Transverse colon (tissue), 4 donors: ENCODE measurements at places on chromosomes 7 and 10. TPM values are rescaled to one million over a fixed set of nuclear protein-coding genes. Genes with fewer than 3 reads are reported as not detected.
A peak's percentile ranks its signal among the peaks of the same experiment; 100 is the strongest.

Gene RADIL
- 1.5 TPM for total RNA-seq

Gene CADPS2
- total RNA-seq, result 15.2 TPM

Gene SEMA4G
- 221 TPM for total RNA-seq

Gene RAPGEF5
- 91.6 TPM for total RNA-seq

Gene MYL10
- total RNA-seq, result not detected

Gene NOS3
- total RNA-seq, result 34.2 TPM

Gene MARCHF5
- 12.6 TPM for total RNA-seq

Gene CPA5
- not detected for total RNA-seq

DNA sequence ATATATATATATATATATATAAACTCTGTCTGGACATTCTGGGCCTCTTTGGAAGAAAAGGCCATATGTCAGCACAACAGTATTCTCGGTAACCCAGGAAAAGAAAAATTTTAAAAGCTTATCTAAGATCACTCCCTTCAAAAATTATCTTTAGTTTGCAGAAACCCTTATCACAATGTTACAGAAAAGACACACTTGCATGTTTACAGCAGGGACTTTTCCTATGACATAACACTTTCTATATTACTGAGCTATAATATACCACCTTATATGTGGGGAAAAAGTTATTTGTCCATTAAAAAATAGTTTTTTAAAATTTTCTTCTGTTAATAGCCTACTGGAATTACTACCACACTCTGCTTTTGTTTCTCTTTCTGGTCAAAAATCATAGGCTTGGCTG lies 25.4 kb downstream of the ANKRD61 start:
- no peak for DNase-seq

- DNase-seq, result no peak
Measured at GRCh38 chr10:2978111-2978510, 89.2 kb upstream of the PFKP start.

DNA sequence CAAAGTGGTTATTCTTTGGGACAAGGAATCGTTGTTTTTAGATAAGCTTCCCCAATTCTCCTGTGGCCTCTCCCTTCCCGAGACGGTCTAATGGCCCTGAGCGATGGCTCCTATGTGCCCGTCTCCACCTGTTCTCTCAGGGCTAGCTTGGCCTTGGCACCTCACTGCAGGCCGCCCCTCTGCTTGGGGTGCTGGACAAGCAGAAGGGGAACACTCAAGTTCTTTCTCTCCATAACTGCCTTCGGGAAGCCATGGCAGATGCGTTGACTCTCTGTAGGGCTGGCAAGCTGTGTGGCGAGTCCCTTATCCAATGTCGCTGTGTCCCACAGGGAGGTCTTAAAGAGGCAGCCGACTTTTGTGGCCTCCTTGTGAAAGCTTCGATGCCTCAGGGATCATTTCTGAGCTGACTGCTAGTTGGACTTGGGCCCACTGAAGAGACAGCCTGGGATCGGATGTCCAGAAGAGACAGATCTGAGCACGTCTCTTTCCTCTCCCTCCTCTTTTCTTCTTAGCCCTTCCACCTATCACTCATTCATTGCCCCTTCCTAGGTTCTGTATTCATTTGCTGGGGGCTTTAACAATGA lies 70.8 kb downstream of the GRK5 start:
- DNase-seq, result no peak

- DNase-seq, result no peak
Measured at GRCh38 chr10:103495321-103495720, 1.8 kb downstream of the NEURL1 start.

DNA sequence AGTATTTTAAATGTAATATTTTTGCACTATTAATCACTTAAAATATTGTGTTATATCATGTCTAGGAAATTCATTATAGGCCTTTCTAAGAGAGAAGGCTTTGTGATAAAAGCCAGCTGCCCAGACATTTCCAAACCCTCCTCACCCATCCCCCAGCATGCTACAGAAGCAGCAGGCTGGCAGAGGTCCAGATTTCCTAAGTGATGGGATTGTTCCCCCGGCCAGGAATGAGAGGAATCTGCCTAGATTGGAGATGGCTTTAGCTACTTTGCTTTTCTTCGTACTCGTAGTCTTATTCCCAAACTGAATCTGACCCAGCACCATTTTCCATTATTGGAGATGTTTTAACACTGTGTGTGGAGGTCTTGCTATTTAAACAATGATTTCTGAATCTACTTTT lies 29.4 kb downstream of the CDK14 start:
- DNase-seq, result peak; percentile 11

DNA sequence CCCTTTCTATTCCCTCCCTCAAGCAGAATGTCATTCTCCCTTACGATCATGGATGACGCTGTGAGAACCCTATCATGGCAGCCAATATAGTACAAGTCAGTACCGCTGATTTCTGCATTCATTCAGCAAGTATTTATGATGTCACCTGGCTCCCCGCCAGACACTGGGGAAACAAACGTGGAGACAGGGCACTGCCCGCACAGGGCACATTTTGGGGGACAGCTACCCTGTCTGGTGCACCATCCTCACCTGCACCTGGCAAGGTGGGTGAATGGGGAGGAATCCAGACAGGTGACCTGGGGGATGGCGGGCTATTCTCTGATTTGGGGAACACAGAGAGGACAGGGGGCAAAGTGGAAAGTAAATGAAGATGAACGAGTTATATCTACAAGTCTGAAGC lies 28.4 kb downstream of the MKI67 start:
- DNase-seq, result no peak

DNA sequence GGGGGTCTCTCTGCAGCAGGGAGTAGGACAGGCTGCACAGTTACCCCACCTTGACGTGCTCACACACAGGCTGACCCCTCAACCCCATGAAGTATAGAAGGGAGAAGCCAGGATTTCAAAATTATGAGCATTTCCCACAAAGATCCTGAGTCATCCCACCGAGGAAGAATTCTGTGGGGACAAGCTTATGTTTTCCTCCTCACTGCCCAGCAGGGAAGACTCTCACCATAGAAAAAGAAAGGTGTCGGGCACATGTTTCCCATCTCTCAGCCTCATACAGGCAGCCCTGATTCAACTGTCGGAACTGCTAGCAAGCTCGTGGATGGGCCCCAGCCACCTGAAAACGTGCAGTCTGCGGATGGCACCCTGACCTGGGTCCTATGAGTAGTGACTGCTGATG lies 499.7 kb upstream of the MKI67 start:
- no peak for DNase-seq

DNA sequence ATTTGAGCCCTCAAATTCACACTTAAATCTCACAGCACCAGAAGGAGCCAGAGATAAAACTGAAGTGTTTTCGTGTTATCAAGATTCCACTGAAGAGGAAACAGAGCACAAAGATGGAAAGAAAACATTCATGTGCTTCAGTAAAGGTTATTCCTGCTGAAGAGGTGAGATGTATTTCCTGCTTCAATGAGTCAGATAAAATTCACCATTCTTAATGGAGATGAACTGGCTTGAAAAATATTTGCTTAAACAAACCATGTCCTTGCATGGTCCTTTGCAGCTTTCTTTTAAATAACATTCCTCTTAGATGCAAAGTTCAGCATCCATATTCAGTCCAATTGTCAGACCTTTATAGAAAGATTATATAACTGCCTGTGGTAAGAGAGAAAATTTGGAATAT lies 294.2 kb downstream of the IPMK start:
- DNase-seq, result no peak

DNA sequence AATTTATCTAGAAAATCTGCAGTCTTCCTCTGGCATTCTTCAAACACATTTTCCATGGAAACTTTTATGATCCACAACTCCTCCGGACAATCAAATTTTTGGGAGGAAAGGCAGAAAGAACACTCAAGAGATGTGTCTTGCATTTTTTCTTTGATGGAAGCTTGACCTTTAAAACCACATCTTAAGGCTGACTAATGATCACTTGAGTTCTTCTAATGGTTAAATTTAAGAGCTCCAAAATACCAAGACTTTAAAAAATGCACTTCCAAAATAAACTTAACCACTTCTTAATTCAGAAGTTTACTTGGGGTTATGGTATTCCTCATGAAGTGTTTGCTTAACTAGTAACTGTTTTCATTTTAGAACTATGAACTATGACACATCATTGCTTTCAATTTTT lies 43.3 kb downstream of the ETV1 start:
- no peak for DNase-seq

DNA sequence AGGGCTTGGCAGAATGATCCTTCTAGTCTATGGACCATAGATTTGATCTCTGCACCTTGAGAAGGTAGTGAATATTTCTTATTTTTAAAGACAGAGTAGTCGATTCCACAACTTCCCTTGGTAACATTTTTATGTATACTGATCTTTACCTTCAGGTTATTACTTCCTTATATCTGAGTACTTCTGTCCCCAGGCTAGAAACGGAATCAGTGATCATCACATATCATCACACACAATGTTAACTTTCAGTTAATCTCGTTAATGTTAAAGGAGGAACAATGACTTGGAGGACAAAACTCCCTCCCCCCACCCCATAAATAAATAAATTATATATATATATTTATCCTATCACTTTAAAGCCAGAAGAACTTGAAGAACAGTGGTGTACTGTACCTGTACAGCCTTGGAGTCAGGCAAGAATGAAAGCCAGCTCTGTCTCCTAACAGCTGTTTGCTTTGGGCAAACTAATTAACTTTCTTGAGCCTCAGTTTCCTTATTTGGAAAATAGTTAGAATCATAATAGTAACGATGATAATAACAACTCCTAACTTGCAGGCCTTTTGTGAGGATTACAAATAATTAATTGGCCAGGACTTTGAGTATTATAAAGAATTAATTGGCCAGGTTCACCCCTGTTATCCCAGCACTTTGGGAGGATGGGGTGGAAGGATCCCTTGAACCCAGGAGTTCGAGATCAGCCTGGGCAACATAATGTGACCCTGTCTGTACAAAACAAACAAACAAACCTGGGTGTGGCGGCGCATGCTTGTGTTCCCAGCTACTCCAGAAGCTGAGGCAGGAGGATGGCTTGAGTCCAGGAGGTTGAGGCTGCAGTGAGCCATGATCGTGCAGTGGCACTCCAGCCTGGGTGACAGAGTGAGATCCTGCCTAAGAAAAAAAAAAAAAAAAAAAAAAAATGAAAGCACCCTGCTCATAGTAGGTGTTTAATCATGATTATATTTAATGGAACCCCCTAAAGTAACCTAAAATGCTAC lies 63.5 kb downstream of the SAMD9 start:
- DNase-seq, result peak; percentile 36

DNA sequence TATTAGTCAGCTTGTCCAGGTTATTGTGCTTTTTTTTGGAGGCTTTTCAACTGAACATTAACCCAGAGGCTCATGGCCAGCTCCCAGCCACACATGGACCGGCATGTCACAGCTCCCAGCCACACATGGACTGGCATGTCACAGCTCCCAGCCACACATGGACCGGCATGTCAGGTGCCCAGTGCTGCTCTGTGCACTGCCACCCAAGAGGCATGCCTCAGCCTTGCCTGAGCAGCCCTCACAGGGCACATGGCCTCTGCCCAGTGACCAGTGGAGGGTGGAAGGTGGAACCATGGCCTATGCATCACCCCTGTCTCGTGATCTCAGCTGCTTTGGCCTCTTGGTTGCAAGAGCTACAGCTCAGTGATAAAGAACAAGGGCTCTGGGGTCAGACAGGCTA lies 119.8 kb downstream of the OAT start:
- DNase-seq, result no peak

- DNase-seq, result no peak
Measured at GRCh38 chr10:75024971-75025523, 86.4 kb upstream of the SAMD8 start.

GRCh38 chr7:102889851-102890250 lies 22.9 kb upstream of the LRRC17 start:
- DNase-seq, result no peak

DNA sequence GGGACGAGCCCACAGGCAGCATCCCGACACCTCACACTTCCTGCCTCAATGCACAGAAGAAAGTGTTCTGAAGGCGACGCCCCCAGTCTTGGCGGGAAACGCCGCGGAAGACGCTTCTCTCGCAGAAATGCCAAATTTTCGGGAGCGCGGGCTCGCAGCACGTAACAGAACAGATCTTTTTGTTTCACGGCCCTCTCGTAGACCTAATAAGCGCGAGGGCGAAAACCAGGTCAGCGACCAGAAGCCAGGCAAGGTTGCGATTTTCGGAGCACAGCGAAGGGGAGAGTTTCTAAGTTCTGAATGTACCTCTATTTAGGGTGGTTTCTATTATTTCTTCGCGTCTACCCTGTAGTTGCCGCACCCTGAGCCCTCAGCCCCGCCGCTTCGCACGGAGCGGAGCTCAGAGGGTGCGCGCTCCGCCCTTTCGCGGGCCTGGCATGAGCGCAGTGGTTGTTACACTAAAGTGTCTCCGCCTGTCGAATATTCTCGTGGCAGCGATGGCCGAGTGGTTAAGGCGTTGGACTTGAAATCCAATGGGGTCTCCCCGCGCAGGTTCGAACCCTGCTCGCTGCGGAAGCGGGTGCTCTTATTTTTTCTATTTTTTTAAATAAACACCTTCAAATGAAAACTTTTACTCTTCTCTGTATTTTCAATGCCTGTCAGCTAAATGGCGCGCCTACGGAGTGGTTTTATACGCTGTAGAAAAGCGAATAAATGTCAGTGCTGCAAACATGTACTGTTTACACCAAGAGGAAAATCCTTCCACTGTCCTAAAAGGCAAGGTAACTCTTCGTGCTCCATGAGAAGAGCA lies 68.2 kb upstream of the CTNNA3 start:
- DNase-seq, result peak; percentile 96

DNA sequence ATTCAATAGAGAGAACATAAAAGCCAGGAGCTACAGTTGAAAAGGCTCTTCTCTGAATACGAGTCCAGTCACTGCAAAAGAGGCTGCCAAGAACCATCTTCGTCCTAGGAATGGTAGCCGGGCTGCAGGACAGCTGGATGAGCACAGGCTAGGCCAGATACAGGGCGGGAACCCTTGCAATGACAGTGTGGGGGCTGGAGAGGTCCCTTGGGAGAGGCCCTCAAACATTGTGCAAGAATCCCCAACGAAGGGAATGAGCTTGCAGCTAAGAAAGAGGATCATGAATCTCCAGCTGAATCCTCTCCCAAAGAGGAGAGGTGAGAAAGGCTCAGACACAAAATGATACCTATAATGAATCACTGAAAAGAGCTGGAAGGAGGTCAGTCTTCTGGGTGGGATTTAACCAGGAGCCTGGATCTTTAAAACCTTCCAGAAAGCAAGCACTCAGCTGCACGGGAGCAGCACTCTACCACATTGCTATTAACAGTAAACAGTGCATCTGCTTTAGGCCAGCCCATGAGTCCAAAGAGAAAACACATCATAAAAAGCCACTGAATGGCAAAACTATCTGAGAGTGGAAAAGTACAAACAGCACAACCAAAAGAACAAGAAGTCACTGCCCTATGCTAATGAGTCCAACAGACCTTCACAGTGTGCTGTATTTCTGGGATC lies 287.9 kb downstream of the TNS3 start:
- peak; percentile 27 for DNase-seq

- peak; percentile 27 for DNase-seq
Measured at GRCh38 chr10:79433324-79434222, 11.9 kb downstream of the ZCCHC24 start.

GRCh38 chr10:132493756-132494290 lies 43.8 kb upstream of the INPP5A start:
- DNase-seq, result no peak

DNA sequence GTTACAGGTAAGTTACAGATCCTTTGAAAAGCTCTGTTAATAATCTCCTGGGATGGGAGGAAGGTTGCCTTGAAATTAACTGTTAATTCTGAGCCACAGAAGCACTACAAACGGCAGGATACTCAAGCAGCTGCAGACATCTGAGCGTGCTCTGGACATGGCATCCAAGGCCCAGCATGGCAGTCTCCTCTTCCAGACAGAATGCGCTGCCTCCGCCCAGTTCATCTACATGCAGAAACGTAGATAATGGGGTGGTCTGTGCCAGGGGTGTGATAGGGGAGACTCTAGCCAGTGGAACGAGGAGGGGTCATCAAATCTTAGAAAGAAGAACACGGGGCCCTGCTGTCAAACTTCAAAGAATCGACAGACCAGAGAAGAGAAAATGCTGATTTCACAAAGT lies 13.8 kb downstream of the VIPR2 start:
- DNase-seq, result no peak
